ENCODE measurements at places on chromosomes 7 and 10.

GRCh38 chr7:55494951-55495350, 77.4 kb downstream of the VOPP1 start:
- DNase-seq, result no peak

- DNase-seq, result no peak
Observed at GRCh38 chr10:13496931-13497330, 31.9 kb downstream of the BEND7 start.

DNA sequence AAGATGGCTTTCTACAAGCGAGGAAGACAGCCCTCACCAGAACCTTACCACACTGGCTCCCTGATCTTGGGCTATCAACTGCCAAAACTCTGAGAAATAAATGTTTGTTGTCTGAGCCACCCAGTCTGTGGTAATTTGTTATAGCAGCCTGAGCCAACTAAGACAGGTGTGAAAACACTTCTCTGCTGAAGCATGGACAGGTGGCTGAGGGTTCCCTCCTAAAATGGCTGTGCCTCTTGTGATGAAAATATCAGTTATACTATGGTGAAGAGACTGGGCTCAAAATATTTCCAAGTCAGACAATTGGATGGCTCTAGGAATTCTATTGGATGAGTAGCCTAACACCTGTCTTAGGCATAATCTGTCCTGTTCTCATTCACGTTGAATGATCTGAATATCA, 78.1 kb downstream of the CDK1 start:
- DNase-seq, result no peak

GRCh38 chr7:101922631-101923601, 105.5 kb downstream of the CUX1 start:
- no peak for DNase-seq

DNA sequence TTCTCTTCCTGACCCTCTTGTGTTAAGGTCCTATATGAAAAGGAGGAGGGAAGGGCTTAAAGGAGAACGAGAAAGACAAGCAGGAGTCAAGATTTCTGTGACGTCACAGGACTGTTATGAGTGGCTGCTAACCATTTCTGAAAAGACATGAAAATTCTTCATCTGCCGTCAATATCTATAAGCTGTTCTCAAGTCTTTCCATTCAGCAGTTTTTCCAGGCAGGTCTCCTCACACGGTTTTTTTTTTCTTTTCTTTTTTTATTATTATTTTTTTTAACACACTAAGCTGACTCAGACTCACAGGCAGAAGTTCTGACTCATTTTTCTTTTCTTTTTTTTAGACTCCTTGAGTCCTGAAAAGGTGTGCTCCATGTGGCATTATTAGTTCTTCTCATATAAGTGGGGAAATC, 72.0 kb downstream of the DGKI start:
- no peak for DNase-seq

- DNase-seq, result no peak
Observed at GRCh38 chr7:155643804-155644177, 670 bp upstream of the RBM33 start.

DNA sequence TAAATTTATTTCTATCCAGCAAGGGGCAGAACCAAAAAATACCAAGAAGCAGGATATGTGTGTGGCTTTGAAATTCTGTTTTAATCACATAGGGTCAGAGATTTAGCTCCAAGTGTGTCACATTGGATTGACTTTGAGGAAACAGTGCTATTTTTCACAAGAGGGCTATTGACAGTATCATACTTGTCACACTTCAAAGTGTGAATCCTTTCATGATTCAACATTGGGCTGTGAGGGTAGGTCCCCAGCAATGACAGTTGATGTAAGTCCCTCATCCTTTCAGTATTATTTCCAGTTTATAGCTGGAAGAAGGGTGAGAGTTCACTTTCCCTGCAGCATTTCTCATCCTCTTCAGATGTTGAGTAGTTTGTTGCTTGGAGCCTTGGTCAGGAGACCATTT, 7.4 kb downstream of the CCNY start:
- no peak for DNase-seq

DNA sequence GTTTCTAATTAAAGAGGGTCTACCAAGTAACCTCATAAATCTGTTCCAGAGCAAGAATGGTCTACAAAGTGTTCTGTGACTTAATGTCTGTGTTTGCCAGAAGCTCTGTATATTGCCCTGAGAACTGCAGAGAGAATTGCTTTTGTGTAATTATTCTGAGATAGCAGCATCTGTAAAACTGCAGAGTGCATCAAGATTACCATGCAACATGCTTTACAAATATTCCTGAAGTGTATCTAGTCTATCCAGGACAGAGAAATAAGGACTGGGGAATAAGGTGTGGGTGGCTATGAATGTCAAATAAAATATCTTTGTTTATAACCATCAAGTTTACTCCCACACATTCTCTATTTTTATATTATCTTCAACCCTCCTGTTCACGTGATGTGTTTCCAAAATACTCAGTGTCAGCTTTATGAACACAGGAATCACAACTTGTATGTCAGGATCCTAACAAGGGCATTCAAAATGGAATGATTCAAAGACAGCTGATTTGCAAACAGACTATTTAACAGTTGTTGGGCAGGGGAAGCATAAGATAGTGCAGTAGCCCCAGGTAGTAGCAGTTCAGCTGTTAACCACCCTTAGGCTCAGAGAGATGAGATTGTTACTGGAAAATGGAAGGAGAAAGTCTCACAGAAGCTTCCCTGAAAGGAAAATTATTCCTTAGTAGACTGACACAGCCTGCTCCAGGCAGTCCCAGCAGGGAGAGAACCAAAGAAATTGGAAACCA, 15.3 kb upstream of the LIPA start:
- no peak for DNase-seq

- no peak for DNase-seq
Observed at GRCh38 chr7:47581804-47582763, at the start of gene TNS3. TNS3 (minus strand) TSS chr7:47582111; CDS start chr7:47439636, 142,475 bp downstream.

GRCh38 chr10:121303287-121303890, 294.9 kb downstream of the FGFR2 start:
- no peak for DNase-seq

- peak; percentile 37 for DNase-seq
Observed at GRCh38 chr7:33895025-33895804, 10.1 kb upstream of the BMPER start.

DNA sequence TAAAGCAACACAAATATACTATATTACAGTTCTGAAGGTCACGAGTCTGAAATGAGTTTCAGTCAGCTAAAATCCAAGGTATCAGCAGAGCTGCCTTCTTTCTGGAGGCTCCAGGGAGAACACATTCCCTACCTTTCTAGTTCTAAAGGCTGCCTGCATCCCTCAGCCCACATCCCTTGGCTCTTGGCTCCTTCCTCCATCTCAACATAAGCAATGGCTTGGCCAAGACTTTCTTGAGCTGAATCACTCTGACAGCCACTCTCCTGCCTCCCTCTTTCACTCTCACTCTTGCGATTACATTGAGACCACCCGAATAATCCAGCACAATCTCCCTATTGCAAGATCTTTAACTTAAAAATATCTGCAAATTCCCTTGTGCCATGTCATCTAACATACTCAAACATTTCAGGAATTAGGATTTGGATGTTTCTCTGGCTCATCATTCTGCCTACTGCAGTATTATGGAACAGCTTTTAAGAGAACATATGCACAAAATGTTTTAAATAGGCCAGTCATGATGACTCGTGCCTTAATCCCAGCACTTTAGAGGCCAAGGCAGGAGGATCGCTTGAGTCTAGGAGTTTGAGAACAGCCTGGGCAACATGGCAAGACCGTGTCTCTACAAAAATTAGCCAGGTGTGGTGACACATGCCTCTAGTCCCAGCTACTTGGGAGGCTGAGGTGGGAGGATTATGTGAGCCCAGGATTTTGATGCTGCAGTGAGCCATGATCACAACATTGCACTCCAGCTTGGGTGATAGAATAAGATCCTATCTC, 144.2 kb upstream of the VSTM2A start:
- DNase-seq, result no peak

GRCh38 chr7:130986261-130986690, 252.3 kb upstream of the KLF14 start:
- DNase-seq, result no peak

GRCh38 chr10:66095610-66096009, 830.2 kb upstream of the LRRTM3 start:
- DNase-seq, result no peak

DNA sequence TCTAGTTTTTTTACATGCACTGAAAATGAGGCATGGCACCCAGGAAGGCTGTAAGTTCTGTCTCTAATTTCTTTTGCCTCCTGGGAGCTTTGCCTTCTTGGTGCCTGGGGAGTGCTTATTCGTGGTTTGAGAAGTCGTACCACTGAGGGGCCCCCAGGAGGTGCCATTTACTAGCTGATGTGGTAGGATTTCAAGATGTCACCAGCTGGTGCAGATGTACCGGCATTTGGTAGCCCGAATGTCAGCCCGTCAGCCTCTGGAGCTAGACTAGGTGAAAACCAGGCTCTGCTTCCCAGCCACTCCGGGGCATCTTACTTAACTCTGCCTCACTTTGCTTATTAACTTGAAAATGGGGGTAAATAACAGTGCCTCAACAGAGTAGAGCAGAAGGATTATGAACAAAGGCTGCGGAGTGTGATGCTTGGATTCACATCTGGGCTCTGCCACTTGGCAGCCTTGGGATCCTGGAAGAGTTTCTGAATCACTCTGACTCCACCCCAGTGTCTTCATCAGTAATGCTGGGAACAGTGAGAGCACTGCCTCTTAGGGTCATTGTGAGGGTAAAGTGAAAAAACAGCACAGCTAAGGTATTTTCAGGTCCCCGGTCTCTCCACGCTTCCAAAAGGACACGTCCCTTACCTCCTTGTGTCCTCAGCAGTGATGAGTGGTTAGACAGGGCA, 31.4 kb upstream of the BTBD16 start:
- DNase-seq, result no peak

DNA sequence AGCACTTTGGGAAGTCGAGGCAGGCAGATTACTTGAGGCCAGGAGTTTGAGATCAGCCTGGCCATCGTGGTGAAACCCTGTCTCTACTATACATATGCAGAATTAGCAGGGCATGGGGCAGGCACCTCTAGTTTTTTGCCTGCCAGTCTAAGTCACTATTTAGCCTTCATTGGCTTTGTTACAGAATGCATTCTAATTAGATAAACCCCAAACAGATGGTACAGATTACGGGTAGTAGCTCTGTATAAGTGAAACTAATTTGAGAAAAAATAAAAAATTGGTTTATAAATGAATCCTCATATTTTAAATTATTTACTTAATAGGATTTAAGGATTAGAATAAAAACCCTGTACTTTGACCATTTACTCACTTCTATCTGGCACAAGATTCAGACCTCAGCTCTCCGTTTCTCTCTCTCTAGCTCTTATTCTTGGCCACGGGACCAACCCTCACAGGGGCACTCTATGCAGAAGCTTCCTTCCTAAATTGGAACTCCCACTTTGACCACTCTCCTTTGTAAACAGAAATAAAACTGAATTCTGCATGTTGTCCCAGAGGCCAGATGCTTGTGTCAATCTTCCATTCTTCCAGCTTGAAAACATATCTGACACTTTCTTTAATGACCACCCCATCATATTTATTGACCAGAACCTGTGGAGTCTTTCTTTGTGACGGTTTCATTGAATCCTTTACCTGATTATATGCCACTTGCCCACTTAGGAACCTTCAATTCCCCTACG, 26.8 kb downstream of the BET1 start:
- DNase-seq, result no peak

- DNase-seq, result no peak
Observed at GRCh38 chr10:80952436-80952835, 414.7 kb downstream of the SH2D4B start.

GRCh38 chr10:80714566-80714965, 176.9 kb downstream of the SH2D4B start:
- no peak for DNase-seq

DNA sequence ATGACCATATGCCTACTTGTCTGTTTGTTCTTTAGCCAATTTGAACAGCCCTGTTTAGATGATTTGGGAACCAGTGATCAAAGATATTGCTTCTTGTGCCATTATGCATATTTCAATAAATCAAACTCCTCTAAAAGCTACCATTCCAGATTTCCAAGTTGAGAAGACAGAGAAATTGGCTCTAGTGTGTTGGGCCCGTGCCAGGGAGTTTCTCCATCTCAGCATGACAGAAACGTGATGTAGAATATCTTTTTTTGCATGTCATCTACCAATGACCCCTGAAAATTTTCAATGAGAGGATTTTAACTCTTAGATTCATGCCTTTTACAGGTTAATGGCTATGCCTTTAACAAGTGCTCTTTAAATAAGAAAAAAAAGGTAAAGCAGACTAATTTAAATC, 50.7 kb upstream of the CABCOCO1 start:
- no peak for DNase-seq

- no peak for DNase-seq
Observed at GRCh38 chr7:141366091-141366621, 185.1 kb upstream of the AGK start.

DNA sequence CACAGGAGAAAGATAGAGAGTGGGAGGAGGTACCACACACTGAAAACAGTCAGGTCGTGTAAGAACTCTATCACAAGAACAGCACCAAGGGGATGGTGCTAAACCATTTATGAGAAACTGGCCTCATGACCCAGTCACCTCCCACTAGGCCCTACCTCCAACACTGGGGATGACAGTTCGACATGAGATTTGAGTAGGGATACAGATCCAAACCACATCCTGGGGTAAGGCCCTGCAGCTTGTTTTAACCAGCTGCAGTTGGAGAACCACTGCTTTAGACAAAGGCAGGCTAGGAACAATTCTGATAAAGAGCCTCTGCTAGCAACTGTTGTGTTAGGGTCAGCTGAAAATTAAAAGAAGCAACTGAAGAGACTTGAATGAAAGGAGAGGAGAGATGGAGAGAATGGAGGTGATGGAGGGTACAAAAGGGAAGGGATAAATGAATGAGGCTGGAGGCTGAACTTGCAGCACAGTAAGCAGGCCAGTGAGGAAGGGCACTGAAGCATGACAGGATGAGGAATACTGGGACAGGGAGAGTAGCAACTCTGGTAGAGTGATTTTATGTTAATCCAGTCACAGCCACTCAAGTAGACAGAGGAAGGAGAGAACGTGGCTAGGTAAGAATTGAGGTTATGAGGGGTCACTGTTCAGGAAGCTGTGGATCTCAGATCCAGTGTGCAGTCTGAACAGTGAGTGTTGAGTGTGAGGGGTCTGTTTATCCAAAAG, 23.6 kb downstream of the MEST start:
- DNase-seq, result no peak

DNA sequence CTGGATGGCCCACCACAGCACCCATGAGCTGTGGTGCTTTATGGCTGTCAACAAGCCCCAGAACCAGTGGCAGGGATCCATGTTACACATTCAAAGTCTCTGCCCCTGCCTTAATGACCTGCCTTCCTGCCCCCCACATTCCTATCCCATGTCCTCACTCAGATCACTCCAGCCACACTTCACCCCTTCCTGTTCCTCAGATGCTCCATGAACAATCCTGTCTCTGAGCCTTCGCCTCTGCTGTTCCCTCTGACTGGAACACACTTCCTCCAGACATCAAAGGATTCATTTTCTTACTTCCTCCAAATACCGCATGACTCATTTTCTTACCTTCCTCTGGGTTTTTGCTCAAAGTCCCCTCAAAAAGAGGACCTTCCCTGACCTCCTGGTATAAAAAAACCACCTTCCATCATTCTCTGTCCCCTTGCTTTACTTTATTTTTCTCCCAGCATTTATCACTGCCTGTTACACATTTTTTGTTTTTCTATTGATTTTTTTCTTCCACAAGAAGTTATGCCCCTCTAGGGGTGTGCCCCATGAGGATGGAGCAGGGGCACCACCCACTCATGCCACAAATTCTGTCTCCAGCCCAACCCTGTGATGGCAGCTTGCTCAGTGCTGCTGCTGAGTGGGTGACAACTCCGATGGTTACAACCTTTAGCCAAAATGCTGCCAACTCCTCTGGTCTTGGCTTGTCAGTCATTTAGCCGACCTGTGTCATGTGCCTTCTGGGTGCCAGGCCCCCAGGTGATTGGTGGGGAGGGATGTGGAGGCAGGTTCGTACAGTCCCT, 18.2 kb downstream of the COL13A1 start:
- DNase-seq, result no peak

Data from stimulated activated CD4-positive, alpha-beta T cell treated with anti-CD3 and anti-CD28 coated beads, Interleukin-15, amount 100 ng/mL, for 1 hour (primary cell).